ENCODE measurements at places on chromosomes 16 and 17.

- DNase-seq = no peak
Observed at GRCh38 chr16:69494991-69495392, 70.6 kb downstream of the CYB5B start.

DNA sequence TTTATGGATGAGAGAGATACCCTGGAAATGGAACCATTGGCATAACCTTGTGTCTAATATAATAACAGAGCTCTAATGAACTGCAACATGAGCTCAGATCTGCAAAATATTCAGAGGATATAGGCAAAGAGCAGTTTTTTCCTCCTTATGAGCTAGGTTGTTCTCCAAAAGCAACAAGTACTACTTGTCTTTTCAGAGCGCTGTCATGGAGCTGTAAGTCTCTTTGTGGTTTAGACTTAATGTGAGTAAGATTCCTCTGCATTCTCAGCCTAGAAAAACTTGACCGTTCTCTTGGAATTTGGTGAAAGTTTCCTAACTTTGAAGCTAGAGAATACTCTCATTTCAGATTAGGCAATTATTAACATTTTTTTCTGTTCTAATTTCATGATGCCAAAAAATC lies 85.2 kb downstream of the FTO start:
- no peak for DNase-seq

DNA sequence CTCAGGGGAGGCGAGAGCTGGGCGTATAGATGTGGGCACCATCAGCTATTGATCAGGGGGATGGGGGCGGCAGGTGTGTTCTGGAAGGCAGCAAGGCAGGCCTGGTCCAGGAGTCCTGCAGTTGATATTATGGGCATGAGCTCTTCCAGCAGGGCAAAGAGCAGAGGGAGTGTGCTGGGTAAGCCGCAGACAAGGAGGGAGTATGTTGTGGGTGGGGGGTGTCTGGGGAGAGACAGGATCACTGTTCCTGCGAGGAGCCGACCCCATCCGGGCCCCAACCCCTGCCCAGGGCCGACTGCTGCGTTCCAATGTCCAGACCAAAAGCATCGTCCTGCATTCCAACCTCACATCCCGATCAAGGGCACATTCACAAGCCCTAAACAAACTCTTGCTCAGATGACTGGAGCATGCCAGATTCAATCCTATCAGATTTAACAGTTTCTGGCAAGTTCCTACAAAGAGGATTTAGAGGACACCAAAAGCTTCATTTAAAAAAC lies 9.2 kb downstream of the MXRA7 start:
- no peak for DNase-seq

DNA sequence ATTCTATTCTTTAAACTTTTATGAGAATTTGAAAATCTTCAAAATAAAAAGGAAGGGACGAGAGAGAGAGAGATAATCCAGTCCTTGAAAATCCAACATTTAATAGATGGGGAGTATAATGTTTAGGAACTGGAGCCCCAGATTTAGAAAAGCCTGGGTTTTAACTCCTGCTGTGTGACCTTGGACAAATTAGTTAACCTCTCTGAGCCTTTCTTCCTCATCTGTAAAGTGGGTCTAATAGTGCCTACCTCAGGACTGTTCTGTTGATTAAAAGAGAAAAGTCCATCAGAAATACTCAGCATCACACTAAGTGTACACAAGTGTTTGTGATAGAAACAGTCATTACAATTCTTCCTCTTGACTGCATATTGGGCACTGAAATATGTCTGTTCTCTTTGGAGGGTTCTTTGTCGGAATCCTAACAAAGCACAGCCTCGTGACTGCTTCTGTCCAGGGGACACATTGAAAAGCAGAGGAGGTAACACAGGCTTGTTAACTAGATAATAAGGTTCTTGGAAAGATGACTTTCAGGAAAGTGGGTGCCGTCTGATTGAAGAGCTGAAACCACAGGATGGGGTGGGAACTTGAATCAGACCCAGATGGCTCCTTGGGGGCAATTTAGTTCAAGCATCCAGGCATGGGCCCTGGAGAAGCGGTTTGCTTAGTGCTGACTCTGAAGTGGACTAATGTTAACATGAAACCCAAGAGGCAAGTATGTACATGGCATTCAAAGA lies 128.2 kb downstream of the CLEC16A start:
- no peak for DNase-seq

DNA sequence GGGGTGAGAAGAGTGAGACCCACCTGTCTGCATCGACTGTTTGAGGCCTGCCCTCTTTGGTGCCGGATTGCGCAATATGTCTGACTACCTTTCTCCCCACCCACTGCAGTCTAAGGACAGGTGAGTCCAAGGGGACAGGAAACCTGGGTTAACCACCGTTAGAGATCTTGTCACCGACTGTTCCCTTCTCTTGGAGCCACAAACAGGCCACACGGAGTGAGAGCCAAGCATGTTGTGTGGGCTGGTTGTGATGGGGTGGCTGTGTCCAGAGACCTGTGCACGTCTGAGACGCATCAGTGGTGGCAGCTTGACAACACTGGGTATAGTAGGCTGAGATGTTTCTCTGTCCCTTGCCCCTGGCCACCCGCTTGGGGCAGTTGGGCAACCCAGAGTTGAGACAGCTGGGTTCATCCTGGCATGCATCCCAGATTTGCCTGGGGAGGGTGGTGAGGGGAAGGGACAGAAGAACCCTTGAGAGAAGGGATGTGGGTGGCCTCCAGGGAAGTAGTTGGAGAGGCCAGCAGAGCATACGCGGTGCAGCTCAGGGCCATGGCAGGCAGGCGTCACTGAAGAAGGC lies 21.4 kb downstream of the MPRIP start:
- DNase-seq = no peak

DNA sequence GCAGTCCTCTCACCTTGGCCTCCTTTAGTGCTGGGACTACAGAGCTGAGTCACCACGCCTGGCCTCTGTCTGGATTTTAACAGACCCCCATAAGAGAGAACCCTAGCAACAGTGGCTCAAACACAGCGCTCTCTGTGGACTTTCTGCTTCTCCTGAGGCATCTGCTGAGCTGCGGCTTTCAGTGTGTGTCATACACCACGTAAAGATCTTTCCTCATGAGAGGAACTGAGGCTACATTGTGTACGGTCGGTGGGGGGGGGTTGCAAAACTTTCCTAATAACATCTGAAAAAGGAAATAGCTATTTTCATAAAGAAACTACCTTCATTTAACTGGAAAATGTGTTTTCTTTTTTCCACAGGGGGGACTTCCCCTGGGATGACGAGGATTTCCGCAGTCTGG lies 32.9 kb downstream of the DEF8 start:
- no peak for DNase-seq

DNA sequence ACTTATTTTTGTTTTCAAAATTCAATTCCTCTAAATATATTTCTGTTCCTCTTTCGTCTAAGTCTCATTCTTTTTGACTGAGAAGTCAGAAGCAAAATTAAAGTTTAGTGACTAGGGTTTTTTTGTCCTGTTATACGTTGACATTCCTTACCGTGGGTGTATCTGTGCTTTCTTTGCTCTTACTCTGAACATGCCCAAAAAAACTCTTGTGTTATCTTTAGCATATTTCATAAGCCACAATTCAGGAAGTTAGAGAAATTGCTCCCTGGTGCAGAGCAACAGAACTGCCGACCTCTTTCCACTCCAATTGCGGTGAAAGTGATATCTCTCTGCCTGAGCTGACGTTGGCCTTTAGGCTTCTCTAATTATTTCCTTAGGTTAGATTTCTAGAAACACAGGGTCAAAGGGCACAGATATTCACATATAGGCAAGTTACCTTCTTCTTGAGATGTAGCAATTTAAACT lies 65.7 kb downstream of the CENPV start:
- DNase-seq = no peak

DNA sequence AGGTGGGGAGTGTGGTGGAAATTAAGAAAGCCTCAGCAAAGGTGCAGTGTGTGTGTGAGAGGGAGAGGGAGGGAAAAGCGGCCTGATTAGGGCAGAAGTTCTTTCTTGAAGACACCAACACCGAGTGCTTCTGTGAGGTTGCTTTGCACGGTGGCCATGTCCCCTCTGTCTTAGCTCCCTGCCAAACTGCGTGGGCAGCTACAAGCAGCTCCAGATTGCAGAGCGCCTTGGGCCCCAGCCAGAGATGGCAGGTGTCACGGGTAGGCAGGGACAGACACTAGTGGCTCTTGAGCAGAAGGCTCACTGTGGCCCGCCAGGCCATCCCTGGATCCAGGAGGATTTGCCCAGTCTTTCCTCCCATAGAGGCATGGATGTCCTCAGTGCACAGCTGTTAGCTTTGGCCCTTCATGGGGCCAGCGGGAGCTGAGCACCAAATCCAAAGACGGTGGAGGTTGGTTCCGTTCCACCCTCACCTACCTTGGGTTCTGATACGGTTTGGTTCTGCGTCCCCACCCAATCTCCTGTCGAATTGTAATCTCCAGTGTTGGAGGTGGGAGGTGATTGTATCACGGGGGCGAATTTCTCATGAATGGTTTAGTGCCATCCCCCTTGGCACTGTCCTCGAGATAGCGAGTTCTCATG lies 21.4 kb downstream of the KIAA0513 start:
- DNase-seq = no peak

DNA sequence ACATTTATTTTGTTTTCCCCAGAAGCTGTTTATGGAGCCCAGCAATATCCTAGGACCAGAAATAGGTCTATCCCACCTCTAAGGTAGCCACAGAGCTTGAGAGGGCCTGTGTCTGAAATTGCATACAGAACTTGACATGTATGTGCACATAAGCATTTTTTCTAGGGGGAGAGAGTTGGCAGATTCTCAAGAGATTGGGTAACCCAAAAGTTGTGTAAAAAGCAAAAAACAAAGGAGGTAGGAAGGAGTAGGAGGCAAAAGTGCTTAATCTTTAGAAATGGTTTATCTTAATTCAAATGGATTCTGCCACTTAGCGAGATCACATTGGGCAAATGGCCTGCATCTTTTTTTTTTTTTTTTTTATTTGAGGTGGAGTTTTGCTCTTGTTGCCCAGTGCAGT lies 3.5 kb downstream of the PLK1 start:
- no peak for DNase-seq

DNA sequence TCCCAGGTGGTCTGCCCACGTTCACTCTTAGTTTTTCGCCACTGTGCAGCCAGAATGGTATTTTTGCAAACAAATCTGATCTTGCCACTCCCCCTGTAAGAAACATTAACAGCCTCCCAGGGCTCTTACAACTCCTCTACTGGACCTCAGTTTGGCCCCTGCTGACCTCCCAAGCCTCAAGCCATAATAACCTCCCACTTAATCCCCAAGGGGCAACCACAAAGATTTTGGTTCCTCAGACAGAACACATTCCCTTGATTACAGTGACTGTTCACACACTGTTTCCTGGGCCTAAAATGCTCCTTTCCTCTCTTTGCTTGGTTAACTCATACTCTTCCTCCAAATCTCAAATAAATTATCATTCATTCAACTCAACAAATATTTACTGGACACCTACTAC lies 21.5 kb upstream of the CD300E start:
- no peak for DNase-seq

- no peak for DNase-seq
Observed at GRCh38 chr17:68352041-68352440, 60.7 kb downstream of the ARSG start.

DNA sequence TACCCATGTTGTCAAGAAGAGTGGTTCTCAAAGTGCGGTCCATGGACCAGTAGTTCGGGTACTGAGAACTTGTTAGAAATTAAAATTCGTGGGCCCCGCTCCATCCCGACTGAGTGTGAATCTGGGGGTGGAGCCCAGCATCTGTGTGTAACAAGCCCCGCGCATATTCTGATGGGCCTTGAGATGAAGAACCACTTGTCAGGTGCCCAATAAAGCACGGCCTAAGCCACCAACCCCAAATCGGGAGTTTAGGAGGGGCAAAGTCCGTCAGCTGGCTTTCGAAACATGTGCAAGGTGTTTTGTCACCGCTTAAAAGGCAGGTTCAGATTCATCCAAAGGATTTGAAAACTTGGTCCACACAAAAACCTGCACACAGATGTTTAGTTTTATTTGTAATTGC lies 29.5 kb downstream of the PSMD12 start:
- no peak for DNase-seq

GRCh38 chr16:60166-60565 lies 6.5 kb downstream of the SNRNP25 start:
- DNase-seq = no peak

DNA sequence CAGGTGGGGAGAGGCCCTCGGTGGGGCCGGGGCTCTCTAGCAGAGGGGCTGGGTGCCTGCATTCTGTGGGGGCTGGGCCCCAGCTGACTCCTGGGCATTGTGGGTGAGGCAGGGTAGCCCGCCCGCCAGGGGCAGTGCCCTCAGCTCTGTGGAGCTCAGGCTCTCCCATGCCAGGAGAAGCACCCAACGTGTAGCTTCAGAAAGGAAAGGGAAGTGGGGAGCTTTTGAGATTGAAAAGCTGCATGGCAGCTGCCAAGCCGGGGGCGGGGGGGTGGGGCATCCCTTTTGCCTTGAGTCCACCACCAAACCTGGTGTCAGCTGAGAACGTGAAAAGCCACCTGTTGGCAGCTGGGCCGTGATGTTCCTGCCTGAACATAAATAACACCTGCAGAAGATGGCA lies 192.1 kb upstream of the CIBAR2 start:
- no peak for DNase-seq

GRCh38 chr17:10777890-10778289 lies 26.0 kb downstream of the TMEM238L start:
- DNase-seq = no peak

DNA sequence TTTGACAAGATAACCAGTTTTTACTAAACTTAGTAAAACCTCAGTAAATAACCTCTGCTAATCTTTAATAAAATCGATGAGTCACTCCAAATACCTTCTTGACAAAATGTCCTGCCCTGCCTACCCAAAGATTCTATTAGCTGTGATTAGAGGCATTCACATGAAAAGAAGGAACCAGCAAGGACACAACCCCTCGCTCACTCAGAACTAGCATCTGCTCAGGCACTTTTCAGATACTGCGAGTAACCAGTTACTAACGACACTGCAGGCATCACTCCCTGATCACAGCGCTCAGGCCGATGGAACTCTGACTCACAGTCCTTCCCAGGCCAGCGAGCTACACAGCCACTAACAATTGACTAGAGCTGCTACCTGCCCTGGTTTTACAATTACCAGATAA lies 24.3 kb downstream of the PELP1 start:
- DNase-seq = no peak

DNA sequence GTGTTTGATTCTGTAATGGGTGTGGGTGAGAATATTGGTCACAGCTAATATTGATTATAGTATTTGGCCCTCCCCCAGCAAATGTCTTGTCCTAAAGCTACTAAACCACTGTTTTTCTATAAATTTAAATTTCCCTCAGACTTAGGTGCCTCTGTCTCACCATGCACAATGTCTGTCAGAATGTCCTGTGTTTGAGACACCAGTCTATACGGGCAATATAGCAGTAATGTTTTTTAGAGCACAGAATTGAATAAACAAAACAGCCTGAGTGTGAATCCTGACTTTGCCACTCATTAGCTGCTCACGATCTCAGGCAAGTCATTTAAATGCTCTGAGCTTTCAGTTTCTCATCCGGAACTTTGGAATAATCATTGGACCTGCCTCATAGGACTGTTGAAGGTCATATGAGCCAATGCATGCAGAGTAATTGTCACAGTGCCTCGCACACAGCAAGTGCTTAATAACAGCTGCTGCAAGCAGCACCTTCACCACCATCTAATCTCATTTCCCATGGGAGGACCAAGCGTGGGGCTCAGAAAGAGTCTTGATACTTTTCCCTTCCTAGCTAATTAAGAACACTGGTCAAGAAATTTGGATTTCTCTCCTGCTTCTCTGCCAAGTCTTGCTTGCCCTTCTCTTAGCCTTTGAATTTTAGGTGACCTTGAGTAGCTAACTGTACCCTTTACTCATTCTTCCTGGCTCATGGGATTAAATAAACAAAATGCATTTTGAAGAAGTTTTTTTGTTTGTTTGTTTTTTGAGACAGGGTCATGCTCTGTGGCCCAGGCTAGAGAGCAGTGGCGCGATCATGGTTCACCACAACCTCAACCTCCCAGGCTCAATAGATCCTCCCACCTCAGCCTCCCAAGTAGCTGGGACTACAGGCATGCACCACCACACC lies 9.8 kb downstream of the HLF start:
- no peak for DNase-seq
